ENCODE measurements at places on chromosomes 6 and 20.

DNA sequence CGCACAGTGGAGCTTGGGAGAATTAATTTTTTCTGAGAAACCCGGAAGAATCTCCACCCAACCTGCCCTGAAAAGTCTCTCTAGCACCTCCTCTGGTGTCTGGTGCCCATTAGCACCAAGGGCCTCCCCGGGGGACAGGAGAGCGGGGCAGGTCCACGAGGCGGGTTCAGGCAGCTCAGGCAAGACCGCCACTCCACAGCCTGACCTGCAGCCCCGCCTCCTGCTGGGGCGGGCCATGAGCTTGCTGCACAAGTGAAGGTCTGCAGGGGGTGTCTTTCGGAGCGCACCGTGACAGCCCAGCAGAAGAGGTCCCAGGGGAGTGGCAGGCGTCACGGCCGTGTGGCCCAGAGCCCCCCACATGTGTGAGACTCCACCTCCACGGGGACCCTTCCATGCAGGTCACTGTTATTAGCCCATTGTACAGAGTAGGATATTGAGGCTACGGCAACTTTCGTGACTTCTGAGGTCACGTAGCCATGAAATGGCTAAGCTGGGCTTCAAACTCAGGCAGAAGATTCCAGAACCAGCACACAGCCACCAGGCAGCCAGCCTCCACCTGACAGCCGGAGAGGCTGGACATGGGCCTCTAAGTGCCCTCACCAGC, 63.9 kb upstream of the SLCO4A1 start:
- DNase-seq: no peak
- H3K27me3 ChIP-seq: peaks cover 17% of the 10 kb centered on the region
- no peaks in the 10 kb centered on the region for H3K36me3 ChIP-seq
- no peak overlapping the region for H3K27ac ChIP-seq

- no peaks in the 10 kb centered on the region for H3K4me1 ChIP-seq
- no peak for DNase-seq
- H3K4me3 ChIP-seq: no peak overlapping the region
- no peaks in the 10 kb centered on the region for H3K36me3 ChIP-seq
- H3K27me3 ChIP-seq: no peaks in the 10 kb centered on the region
- no peak overlapping the region for H3K27ac ChIP-seq
Measured at GRCh38 chr6:130482645-130483390, 117.0 kb downstream of the TMEM200A start.

- no peaks in the 10 kb centered on the region for H3K27me3 ChIP-seq
- no peaks in the 10 kb centered on the region for H3K36me3 ChIP-seq
- DNase-seq: no peak
Measured at GRCh38 chr6:88494401-88495140, 328.4 kb upstream of the CNR1 start.

DNA sequence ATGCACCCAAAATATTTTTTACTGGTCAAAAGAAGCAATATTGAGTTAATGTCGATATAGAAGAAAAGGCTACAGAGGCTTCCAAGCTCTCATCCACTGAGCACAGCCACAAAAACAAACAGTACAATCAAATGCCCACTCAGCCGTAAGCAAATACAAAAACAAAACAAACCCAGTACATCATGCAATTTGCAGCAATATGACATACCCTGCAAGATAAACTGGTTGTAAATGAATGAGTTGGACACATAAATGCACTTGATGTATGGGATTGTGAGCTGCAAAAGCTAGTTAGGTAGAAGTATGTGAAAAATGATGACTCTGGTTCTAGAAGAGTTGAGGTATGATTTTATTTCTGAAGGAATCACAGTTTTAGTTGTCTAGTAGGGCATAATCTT, 83.9 kb downstream of the SESN1 start:
- H3K4me3 ChIP-seq: no peak overlapping the region
- no peaks in the 10 kb centered on the region for H3K36me3 ChIP-seq
- no peaks in the 10 kb centered on the region for H3K4me1 ChIP-seq
- DNase-seq: no peak
- no peaks in the 10 kb centered on the region for H3K27me3 ChIP-seq

DNA sequence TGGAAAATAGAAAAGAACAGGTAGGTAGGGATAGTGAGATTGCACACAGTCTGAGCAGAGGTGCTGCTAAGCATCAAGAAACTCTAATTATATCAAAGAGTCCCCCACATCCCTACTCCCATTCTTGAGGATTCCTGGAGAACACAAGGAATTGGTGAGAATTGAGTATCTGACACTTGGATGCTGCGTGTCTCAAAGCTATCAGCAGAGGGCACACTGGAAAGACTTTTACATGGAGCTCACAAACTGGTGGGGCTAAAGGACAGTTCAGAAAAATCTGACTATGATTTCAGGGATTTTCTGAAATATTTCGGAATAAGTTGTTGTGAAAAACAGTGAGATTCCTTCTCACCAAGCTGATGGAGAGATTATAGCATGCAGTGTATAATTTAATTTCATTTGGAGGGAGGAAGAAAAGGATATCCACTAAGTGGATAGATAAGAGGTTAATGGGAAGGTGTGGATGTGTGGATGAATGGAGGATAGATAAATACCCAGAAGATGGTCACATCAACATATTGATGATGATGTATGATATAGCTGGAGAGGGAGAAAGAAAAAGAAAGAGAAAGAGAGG, 215.4 kb upstream of the DEFB112 start:
- no peak for DNase-seq
- H3K4me1 ChIP-seq: no peaks in the 10 kb centered on the region
- no peaks in the 10 kb centered on the region for H3K36me3 ChIP-seq
- no peak overlapping the region for H3K4me3 ChIP-seq
- H3K27ac ChIP-seq: no peak overlapping the region

GRCh38 chr6:27209196-27209595, 38.3 kb upstream of the PRSS16 start:
- no peak overlapping the region for H3K4me3 ChIP-seq
- H3K27ac ChIP-seq: no peak overlapping the region
- H3K27me3 ChIP-seq: no peaks in the 10 kb centered on the region

- H3K4me1 ChIP-seq: peaks cover 3% of the 10 kb centered on the region
- H3K27me3 ChIP-seq: no peaks in the 10 kb centered on the region
- no peak for DNase-seq
- H3K36me3 ChIP-seq: no peaks in the 10 kb centered on the region
- no peak overlapping the region for H3K27ac ChIP-seq
Measured at GRCh38 chr6:151022492-151022891, 157.0 kb downstream of the MTHFD1L start.

- H3K36me3 ChIP-seq: no peaks in the 10 kb centered on the region
- no peaks in the 10 kb centered on the region for H3K27me3 ChIP-seq
- H3K27ac ChIP-seq: no peak overlapping the region
- no peak for DNase-seq
Measured at GRCh38 chr20:38049800-38050199, 16.3 kb downstream of the RPRD1B start.

DNA sequence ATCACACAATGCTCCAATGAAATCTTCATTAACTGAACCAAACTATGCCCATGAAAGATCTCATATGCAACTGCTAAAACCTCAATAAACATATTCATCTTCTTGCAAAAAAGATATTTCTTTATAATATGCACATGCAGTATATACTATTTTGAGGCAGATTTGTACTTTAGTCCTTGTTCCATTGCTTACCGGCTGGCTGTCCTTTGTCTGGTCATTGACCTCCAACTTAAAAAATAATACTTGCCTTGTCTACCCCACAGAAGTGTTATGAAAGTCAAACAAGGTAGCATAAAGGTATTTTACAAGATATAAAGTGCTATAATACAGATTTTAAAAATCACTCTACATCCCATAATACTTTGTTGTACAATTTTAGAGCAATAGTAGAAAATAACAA, 88.3 kb downstream of the ATG5 start:
- no peak overlapping the region for H3K4me3 ChIP-seq
- no peak for DNase-seq

DNA sequence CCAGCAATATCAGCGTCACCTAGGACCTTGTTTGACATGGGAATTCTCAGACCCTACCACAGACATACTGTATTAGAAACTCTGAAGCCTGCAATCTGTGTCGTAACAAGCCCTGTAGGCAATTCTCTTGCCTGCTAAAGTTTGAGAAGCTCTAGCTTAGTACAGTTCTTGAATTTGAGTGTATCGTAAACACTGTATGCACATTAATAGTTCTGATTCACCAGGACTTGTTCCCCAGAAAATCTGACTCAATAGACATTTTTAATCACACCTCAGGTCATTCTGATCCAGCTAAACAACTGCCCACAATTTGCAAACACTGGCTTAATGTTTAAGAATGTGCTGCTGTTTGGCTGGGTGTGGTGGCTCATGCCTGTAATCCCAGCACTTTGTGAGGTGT, 414.3 kb downstream of the TFAP2A start:
- no peak overlapping the region for H3K4me3 ChIP-seq
- DNase-seq: no peak
- no peaks in the 10 kb centered on the region for H3K27me3 ChIP-seq
- H3K4me1 ChIP-seq: no peaks in the 10 kb centered on the region

All from uterus (tissue), 4 donors.